ENCODE measurements at places on chromosomes 1 and 21.

DNA sequence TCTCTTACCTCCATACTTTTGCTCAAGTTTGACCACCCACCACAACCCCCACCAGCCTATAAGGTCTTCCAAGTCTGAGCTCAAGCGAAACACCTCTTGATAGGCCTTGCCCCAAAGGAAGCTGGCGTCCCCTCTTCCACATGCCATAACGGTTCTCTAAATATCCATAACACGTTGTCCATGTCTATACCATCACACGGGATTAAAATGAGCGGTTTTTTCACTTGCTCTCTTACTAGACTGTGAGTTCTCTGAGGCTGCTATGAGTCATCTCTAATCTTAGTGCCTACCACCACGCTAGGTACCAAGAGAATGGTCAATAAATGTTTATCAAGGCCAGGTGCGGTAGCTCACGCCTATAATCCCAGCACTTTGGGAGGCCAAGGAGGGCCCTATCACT is 41.0 kb downstream of the WASF2 start:
- DNase-seq: no peak

GRCh38 chr1:181525104-181525721 is 41.9 kb downstream of the CACNA1E start:
- DNase-seq: no peak

GRCh38 chr1:10608690-10609089 is 133.9 kb downstream of the PEX14 start:
- DNase-seq: no peak

- no peak for DNase-seq
Observed at GRCh38 chr1:221697923-221698425, 43.9 kb downstream of the DUSP10 start.

DNA sequence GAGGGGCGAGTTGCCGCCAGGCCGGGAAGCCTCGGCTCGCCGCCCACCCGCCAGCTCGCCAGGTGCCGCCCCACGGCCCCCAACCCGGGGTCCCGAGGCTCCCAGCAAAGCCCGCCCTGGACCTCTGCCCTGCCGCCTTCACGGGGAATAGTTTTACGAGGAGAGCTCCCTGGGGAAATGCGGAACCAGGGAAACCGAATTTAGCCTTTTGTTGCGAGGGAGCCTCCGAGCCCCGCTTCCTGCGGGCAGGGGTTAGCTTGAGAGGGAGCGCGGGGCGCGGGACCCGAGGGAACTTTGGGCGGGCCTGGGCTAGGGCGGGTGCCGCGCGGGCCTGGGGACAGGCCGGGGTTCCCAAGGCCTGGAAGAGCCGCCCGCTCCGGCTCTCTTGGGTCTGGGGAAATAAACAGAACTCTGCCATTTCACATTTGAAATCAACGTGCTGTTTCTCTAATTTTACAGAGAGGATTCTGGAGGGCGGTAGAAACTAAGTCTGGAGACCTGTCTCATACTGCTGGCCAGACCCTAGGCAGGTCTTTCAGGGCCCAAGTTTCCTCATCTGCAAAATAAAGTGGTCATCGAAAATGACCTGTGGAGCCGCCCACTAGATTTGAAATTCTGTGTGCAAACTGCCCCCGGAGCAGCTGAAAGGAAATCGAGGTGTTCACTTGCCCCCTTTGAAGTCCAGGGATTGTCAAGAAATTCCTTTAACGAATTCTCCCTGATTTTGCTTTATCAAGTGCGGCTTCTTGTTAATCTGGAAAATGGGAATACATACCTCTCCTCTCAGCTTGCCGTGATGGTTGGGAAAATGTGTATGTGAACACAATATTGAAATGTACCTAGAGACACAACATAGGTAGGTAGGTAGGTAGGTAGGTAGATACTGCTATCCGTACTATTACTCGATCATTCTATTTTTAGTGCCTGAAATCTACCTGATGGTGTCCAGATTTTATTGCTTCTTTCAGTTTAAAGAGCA is 749 bp upstream of the GLUL start:
- DNase-seq: no peak

DNA sequence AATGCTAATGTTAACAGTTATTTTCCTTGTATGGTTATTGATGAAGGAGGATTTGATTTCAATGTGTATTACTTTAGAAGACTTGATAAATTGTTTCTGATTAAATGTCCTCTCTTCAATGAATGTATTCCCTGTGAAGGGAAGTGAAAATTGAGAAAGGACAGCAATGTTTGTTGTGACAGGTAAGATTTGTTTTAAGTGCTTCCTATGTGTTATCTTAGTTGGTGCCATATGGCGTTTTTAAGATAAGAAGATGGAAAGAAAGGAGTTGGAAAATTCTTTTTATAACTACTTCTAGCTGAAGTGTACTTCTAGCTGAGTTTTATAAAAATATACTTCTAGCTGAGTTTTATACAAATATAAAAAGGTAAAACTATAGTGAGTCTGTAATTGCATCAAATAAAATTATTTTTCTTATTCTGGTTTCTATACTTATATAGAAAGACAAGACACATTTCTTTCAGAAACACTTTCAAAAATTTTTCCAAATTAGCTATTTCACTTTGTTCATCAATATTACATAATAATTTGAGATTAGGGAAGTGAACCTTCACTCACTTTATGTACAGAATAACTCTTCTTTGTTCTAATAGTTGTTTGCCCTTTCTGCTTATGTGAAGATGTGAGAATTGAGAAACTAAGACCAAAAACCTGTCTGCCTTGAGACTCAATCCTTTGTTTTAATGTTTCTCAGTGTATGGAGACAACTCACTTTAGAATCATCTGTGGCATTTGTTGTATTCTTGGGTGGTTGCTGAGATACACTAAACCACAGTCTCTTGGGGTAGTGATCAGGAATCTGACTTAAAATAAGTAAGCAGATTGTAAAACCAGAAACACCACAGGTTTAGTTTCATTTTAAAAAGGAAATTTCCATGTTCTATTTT is 382.9 kb upstream of the B3GALT2 start:
- no peak for DNase-seq

GRCh38 chr1:86195281-86195680 is 38.7 kb upstream of the COL24A1 start:
- DNase-seq: no peak

- no peak for DNase-seq
Observed at GRCh38 chr1:26936823-26937222, 15.3 kb downstream of the NUDC start.

GRCh38 chr1:41313661-41314131 is 47.5 kb upstream of the FOXO6 start:
- no peak for DNase-seq

- DNase-seq: no peak
Observed at GRCh38 chr1:205769641-205770365, 5.5 kb downstream of the RAB29 start.

DNA sequence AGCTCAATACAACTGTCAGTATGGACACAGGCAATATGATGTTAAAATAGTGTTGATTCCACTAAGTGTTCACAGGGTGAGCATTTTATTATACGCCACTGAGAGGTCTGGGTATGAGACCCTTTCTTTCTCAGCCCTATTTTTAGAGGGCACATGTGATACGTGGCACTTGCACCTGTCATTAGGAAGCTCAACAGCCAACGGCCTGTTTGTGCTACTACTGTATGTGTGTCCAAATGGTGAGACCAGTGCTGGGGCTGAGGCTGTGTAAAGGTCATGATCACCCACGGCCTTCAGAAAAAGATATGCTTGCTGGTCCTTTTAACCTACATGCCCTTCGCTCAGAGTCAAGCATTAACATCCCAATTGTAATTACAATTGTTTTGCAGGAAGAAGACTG is 176.2 kb downstream of the DUSP10 start:
- no peak for DNase-seq

- DNase-seq: no peak
Observed at GRCh38 chr1:183732236-183732880, 72.6 kb upstream of the RGL1 start.

DNA sequence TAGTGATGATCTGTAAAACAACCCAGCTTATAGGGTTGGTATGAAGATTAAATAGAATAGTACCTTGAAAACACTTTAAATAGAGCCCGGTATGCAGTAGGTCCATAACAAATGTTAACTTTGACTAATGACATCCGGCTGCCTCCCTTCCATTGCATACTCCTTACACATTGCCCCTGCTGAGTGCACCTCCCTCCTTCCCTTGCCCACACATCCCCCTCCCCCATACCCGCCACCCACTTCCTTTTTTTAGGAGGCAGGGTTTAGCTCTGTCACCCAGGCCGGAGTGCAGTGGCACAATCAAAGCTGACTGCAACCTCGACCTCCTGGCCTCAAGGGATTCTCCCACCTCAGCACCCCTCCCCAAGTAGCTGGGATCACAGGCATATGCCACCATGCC is 24.4 kb upstream of the ZC3H12A start:
- no peak for DNase-seq

DNA sequence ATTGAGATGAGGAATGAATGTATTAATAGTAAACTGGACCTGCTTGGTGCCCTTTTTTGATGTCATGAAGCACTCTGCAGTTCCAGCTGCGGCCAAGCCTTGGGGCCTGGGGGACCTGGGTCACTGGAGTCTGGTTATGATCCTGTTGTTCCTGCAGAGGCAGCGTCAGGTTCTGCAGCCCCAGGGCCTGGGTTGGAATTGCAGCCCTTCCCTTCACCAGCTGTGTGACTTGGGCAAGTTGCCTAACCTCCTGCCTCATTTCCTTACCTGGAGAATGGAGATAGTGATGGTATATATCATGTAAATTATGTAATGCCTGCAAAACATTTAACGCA is 9.1 kb upstream of the ATP5PO start:
- DNase-seq: no peak

Data from stimulated activated CD4-positive, alpha-beta T cell treated with anti-CD3 and anti-CD28 coated beads, Interleukin-15, amount 100 ng/mL, for 1 hour (primary cell).